ENCODE measurements at places on chromosomes 5 and 9.

DNA sequence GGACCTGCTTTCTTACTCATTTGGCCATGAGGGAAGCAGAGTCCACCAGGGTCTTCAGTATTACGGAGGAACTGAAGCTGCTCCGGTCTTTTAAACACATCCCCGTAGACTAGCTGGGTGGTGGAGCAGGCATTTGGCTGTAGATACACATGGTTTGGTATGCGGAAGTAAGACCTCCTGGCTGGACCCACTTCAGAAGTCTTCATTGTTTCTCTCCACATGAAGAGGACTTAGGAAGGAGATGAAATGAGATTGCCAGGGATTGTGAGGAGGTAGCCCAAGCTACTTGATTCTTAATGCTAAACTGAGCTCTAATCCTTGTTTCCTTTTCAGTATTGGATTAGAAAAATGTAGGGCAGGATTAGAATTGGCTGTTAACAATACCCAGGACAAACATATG, 32.9 kb downstream of the STXBP1 start:
- DNase-seq, result no peak

DNA sequence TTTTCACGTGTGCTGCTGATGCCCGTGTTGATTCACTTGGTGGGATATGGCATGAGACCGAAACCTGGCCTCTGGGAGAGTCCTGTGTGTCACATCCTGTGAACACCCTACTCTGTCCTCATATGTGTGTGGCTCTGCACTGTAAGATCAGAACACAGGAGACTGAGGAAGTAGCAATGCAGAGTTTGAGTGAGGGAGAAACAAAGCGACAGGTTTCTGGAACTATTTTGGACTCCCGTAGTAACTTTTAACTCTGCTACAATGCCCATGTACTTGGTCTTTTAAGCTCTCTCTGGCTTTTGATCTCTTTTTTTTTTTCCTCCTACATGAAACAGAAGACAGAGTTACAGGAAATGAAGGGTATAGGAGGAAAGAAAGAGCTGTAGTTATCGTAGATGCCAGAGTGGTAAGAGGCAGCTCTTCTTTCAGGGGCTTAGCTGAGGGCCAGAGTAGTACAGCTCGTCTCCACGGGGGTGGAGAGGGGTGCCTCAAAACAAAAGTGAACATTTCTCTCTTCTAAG, 26.6 kb downstream of the GRAMD2B start:
- DNase-seq, result peak; percentile 65

GRCh38 chr5:115402822-115403577, 106.5 kb upstream of the CCDC112 start:
- DNase-seq, result peak; percentile 53

DNA sequence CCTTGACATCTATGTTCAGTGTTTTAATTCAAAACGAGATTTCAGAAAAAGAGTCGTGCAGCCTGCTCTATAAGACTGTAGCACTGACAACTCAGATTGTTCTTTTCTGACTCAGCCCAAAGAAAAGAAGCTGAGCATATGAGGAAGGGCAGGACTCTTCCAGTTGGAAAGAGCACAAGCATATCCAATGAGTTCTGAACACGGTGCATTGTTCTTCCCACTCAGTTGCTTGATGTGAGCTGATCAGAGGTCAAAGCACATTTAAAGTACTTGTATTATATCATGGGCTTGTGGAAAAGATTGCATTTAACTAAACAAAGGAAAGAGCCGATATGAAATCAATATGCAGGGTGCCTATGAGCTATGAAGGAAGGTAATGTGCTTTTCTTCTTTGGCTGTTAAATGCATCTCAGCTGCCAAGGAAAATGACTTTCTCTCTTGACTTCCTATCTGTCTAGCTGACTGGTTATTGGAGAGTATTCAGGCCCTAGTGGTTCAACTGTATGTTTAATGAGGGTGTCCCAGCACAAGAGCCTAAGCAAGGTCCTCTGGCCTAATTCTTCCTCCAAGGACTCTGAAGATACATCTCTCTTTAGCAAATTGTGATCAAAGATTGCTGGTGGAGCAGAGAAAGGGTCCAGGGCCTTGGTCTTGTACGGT, 226.6 kb upstream of the PPP1R2B start:
- no peak for DNase-seq

DNA sequence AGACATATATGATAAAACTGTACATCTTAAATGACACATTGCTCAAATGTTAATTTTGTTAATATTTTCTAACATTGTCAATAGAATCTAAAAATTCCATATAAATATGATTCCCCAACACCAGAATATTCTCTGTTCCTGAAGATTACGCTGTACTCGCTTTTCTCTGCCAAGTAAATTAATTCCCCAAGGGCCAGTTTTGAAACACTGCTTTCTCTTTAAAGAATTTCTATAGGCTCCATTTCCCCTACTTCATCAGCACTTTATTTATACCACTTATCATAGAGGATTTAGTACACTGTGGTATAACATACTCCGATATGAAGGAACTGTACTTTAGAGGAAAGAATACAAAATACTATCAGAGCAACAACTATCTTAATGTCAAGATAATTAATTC, 101.4 kb upstream of the ACOT12 start:
- no peak for DNase-seq

DNA sequence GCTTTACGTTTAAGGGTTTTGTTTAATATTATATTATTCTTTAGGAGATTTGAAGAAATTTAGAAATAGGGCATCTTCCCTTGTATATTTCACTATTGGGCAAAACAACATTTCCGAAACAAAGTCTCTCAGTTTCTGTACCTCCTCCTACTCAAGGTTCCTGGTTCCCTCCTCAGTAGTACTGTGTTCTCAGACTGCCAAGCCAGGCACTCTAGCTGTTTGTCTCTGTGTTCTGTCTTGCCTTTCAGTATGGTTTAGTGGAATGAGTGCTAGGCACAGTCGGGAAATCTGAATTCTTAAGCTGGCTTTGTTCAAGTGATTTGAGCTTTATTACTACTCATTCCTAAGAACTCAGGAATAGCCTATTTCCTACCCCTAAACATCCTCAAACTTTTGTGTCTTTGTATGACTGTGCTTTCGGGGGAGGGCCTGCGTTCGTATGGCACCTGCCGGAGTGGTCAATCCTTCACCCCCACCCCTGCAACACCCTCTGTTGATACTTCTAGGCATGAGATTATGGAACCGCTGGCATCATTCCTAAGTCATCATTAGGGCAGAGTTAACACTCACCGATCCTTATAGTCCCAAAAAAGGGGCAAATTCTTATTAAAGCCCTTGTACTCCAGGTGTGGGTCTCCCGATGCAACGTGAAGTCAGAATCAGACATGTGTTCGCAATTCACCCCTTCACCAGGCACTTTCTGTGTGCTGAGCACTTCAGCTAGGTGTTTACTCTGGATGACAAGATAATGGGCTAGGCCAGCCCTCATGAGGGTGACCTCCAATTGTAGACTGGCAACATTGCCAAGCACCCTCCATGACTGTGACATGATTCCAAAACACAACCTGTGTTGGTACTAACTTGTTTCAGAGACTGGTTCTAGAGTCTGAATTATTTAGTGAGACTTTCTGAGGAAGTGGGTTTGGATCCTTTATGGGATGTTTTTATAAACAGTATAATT, 24.5 kb downstream of the SNX18 start:
- DNase-seq, result no peak

DNA sequence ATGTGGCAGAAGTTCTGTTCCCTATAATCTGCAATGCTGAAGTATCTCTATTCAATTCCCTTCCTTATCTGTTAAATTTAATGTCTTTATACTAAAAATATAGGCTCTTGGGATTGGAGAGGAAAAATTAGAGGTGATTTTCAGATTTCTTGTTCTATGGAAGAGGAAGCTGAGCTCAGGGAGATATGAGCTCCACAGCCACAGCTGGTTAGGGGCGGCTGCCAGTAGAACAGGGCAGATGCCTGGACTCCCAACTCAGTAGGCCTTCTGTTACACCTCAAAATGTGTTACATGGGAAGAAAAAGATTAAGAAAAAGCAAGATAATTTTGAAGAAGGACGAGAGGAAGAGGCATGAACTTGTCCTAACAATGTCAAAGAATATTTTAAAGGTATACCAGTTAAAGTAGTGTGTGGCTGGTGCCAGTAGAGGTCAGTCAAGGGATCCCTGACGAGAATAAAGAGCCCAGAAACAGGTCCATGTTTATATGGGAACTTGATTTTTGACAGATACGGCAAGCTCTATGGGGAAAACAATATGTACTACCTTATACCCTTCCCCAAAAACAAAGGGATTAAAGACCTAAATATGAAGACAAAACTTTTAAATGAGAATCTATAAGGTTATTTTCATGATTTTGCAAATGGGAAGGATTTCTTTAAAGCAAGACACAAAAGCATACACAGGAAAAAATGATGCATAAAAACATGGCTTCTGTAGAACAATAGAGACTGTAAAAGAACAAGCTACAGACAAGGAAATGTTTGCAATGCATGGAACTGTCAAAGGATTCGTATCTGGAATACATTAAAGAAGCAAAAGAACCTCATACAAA, 28.7 kb downstream of the DNAJC21 start:
- DNase-seq, result peak; percentile 37

DNA sequence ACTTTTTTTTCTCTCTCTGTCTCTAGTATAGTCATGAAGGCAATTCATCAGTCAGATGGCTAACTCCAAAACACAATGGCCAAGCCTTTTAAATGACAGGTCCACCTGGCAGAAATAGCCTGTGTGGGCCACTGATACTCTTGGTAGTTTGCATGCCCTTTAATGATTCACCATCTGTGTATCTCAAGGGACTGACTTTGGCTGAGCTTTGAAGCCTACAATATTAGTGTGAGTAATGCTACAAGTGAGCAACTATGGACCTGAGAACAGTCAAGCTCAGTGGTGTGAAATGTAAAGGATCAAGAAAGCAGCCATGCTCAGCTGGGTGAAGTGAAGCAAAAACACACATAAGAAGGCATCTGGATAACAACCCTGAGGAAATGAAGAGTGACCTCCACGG, 506.9 kb downstream of the TLE1 start:
- no peak for DNase-seq

DNA sequence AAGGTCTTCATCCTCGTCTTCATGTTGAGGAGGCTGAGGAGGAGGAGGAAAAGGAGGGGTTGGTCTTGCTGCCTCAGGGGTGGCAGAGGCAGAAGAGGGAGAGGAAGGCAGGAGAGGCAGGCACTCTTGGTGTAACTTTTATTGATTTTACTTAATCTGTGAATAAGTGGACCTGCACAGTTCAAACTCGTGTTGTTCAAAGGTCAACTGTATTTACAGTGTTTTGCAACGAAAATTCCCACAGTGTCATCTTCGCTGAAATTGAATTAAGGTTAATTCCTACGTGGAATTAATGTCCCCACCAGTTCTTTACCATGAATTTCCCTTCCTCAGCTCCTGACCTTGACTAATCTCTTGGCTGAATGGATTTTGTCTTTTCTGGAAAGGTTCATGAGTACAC, 21.2 kb upstream of the ENHO start:
- no peak for DNase-seq

GRCh38 chr9:116693233-116693731, 6.2 kb downstream of the TRIM32 start:
- DNase-seq, result peak; percentile 36

DNA sequence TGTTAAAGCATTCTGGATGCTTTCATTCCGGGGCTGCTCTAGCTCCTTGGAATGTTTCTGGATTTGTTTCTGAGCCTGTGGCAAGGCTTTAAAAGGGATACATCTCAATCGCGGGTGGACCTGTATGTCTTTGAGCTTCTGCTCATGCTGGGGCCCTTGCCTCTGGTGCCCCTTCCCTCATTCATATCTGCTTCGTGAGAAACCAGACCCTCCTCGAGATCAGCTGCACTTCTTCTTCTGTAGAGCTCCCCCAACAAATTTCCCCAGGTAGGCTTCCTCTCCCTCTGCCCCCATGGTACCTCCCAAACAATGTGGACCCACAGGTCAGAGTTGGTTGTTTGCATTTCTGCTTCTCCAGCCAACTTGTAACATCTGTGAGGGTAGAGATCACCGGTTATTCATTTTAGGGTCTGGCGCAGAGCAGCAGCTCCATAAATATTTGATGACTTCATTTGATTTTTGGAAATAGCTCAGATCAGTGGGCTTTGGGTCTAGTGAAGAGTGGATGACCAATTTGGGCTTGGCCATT, 6.6 kb downstream of the ZNF618 start:
- DNase-seq, result no peak

- DNase-seq, result peak; percentile 97
Measured at GRCh38 chr5:168712280-168712924, 133.2 kb upstream of the PANK3 start.

DNA sequence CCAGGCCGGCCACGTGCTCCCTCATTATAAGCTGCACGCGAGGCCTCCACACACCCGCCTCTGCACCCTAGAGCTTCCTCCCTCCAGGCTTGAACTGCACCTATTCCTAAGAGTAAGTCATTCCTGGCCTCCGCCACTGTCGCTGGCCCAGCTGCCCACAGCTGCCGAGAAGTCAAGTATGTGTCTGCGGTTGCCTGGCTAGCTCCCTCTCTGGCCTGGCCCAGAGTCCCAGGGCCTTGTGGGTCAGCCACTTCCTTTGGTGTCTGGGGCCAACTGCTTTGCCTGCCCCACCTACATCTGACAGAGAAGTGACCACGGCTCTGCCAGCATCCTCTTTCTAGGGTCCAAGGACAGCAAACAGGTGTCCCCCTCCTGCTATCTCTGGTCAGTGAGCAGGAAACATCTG, 18.3 kb downstream of the ABO start:
- DNase-seq, result no peak

DNA sequence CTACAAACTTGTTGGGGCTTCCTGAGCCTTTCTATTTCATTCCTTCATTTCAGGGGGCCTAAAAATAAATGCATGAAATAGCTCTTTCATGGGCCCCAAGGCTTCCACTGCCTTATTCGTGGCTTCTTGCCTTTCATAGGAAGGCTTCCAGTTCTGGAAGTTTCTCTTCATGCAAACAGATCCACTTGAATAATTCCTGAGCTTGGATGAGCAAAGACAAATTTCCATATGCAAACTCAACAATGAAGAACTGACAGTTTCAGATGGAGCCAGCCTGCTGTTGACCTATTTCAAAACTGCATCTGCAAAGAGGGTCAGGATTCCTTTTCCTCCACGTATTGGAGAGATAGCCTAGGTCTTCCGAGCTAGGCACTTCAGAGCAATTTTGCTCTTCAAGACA, 142.1 kb downstream of the MLLT3 start:
- DNase-seq, result no peak

GRCh38 chr5:81121836-81122630, 111.1 kb upstream of the CKMT2 start:
- no peak for DNase-seq
